SJSA1 (cell line): ENCODE measurements at places on chromosomes 16 and 17.

DNA sequence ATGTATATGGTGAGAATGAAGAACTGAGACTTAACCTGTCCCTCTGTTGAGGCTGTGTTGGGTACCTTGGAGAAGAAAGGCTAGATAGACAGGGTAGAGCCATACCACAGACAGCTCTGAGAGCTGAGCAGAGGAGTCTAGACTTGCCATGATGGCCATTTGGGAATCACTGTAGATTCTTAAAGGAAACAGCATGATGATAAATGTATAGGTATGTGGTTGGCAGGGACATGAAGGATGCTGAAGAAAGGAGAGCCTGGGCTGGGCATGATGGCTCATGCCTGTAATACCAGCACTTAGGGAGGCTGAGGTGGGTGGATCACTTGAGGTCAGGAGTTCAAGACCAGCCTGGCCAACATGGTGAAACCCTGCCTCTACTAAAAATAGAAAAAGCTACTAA is 114.4 kb upstream of the HAS3 start:
- no peak for DNase-seq

- DNase-seq: no peak
These were observed 43.1 kb downstream of the HS3ST3A1 start for GRCh38 chr17:13558588-13558987.

DNA sequence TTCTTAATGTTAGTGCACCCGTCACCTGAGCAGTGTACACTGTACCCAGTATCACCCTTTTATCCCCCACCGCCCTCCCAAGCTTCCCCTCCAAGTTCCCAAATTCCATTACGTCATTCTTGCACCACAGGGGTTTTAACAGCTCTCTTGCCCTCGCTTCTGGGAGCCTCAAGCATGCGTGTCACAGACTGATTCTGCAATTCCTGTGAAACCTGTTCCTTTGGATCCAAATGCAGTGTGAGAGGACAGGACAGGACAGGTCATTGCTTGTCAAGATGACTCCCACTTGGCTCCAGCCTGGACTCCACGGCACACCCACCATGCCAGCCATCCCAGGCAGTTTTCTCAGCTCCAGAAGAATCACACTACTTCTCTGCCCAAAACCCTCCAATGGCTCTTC is 44.1 kb downstream of the CYB5D2 start:
- DNase-seq: no peak

- DNase-seq: no peak
These were observed 5.4 kb upstream of the G6PC1 start for GRCh38 chr17:42895185-42895555.

DNA sequence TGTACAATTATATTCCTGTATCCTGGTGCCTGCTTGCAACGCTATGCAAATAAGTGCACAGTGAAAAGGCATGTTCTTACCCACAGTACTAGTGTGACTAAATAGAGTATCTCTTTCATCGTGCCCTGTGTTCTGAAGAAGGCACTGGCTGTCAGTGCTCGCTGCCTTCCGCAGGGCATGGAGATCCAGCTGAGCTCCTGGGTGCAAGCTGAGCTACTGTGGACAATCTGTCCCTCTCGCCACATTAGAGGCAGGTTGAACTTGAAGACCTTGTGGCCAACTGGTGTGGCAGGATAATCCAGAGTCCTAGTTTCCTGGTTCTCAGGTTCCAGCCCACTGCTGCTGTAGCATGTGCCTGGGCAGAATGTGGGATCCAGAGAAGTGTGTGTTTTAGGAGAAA is 1.9 kb upstream of the ST6GALNAC1 start:
- no peak for DNase-seq

GRCh38 chr17:45040459-45040858 is 11.0 kb downstream of the DCAKD start:
- no peak for DNase-seq

DNA sequence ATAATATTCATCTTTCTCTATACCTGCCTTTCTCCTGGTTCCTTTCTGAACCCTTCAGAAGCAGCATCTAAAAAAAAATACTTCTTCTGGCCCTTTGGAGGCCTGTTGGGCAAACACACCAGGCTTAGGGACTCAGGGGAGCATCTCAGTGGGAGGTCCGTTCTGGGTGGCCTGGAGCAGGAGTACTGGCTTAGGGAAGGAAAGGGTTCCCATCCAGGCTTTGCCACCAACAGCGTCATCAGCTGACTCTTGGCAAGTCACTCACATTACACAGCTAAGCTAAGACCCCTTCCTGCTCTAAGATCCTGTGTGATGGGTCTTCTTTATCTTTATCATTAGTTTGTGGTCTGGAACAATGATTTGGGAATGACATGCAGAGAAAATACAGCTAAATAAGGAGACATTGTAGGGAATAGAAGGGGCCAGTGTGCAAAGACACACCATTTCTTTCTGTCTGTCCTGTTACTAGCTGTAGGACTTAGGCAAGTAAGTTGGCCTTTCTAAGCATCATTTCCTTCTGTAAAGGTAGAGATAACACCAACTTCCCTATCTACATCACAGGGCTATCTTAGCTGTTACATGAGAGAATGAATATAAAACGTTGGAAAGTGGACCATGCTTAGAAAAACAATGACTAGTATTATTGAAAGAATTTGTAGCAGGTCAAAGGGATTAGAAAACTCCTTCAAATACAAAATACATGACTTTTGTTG is 9.9 kb downstream of the PCTP start:
- DNase-seq: peak; percentile 99

DNA sequence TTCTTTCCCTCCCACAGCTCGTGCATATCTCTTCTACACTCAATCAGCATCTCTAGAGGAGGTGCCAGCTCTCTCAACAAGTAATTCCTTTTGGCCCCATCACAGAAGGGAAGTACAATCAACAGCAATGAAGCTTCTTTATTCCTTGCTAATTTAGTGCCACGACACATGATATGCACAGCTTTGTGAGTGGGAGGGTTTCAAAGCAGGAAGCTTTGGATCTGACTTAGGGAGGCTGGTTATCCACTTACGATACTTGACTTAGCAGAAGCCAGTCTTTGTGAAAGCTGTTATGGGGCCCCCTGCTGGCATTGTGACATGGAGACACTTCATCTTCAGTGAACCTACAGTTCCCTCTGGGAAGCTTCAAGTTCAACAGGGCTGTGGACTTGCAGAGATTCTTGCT is 81.0 kb downstream of the TMEM100 start:
- DNase-seq: peak; percentile 60

- DNase-seq: no peak
These were observed 14.3 kb downstream of the NME2 start for GRCh38 chr17:51180486-51180885.

- no peak for DNase-seq
These were observed 49.8 kb downstream of the IRX3 start for GRCh38 chr16:54236773-54237172.

DNA sequence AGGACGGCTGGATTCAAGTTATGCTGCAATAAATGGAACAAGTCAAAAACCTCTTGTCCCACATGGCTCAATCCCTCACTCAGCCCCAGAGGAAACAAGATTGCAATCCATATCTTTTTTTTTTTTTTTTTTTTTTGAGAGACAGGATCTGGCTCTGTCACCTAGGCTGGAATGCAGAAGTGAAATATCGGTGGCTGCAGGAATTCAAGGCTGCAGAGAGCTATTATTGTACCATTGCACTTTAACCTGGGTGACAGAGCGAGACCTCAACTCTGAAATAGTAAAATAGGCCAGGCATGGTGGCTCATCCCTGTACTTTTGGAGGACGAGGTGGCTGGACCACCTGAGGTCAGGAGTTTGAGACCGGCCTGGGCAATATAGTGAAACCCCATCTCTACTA is 2.7 kb upstream of the PDE6G start:
- DNase-seq: no peak

- DNase-seq: no peak
These were observed 5.9 kb downstream of the RSAD1 start for GRCh38 chr17:50484386-50485155.

GRCh38 chr16:71880176-71880575 is 3.8 kb downstream of the ZNF821 start:
- DNase-seq: no peak

GRCh38 chr17:69390795-69391501 is 23.5 kb upstream of the MAP2K6 start:
- DNase-seq: no peak

DNA sequence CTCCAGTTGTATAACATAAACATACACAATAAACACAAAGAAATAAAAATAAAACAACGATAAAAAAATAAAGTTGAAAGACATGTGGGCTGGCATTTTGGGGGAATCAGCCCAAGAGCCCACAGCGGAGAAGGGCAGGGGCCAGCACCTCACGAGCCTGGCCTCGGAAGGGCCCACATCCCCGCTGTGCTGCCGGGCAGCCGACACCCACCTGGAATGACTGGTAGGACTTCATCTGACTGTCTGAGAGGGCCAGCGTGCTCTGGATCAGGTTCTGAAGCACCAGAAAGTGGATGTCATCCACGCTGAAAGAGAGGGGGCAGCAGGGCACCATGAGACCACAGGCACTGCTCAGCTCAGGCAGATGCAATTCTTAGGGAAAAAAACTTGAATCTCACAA is 73.5 kb downstream of the GTF3C1 start:
- no peak for DNase-seq

GRCh38 chr16:86638642-86639041 is 60.3 kb downstream of the FOXL1 start:
- no peak for DNase-seq
